ENCODE measurements at places on chromosomes 4 and X.

DNA sequence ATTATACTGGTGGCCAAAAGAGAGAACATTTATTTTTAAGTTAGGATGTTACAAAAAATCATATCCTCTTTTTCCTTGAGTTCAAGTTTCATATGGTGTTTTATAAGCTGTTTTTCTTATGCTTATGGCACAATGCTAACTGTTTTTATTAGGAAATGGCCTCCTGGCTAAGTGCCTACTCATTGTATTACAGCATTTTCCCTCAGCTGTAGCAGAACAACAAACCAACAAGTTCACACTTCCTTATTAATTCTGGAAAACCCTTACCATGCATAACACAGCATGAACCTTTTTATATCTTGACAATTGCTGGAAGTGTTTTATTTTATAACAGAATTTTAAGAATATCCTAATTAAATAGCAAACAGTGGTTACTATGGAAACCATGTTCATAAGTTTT lies 165.8 kb downstream of the GASK1B start:
- no peak for DNase-seq

- no peak for DNase-seq
Measured at GRCh38 chrX:78048052-78048451, 56.0 kb upstream of the PGK1 start.

- no peak for DNase-seq
Measured at GRCh38 chrX:100911731-100912130, 17.0 kb downstream of the XKRX start.

DNA sequence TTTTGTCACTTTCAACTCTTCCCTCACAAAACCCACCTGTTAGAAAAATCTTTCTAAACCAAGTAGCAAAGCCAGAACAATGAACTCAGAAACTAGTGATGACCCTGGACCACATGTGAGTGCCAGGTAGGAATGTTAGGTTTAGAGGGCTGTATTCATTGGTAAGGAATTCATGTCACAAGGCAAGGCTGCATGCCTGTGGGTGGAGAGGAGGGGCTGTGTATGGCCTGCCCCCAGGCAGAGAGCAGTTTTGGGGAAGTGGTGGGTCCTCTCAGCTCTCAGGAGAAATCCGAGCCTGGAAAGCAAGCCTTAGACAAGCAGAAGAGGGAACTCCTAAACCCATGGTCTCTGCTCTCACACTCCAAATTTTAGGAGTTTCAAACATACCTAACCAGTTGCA lies 2.4 kb downstream of the RNF175 start:
- DNase-seq: no peak

DNA sequence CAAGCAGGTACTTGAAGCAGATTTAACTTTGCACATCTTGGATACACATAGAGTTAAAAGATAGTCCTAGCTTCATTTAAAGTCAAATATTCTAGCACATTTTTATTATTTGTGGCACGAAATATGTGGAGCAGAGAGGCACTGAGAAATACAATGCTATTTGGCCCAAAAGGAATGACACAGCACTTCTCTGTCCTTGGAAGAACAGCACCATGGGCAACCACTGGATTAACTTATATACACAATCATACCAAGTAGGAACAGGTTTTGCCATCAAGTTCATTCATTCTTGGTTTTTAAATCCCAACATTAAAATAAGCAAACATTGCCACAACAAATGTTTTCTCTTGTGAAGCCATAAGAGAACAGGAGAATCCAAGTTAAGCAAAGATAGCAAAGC lies 924 bp upstream of the ENAM start:
- no peak for DNase-seq

DNA sequence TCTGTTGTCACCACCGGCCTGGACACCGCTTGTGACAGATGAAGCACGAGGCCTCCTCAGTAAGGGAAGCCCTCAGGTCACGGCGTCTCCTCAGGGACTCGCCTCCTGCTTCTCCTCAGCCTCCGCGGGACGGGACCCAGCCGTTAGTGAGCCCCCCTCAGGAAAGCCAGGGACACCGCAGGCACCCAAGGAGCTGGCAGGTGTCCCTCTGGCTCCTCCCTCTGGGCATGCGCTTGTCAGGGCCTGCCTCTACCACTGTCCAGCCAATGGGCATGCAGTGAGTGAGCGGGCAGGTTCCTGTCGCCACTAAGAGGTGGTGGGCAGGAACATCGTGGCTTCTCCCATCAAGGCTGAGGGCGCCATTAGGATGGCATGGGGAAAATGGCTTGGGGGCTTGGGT lies 23.5 kb upstream of the CT55 start:
- no peak for DNase-seq

GRCh38 chr4:24742335-24742734 lies 53.0 kb upstream of the SOD3 start:
- no peak for DNase-seq

- no peak for DNase-seq
Measured at GRCh38 chr4:181688432-181688831, 554.8 kb upstream of the TENM3 start.

DNA sequence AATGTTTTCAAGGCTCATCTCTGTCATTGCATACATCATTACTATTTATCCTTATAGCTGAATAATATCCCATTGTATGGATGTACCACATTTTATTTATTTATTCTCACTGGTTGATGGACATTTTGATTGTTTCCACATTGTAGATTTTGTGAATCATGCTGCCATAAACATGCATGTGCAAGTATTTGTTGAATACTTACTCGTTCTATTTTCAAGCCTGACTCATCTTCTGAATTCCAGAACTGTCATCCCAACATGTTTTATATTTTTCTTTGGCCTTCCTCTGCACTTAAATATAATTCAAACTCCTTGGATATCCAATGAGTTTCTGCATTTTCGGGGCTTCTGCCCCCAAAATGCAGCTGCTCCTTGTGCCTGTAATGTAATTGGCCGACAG lies 77.6 kb downstream of the MXRA5 start:
- DNase-seq: no peak

- no peak for DNase-seq
Measured at GRCh38 chrX:2283111-2283859, 217.5 kb downstream of the DHRSX start.

DNA sequence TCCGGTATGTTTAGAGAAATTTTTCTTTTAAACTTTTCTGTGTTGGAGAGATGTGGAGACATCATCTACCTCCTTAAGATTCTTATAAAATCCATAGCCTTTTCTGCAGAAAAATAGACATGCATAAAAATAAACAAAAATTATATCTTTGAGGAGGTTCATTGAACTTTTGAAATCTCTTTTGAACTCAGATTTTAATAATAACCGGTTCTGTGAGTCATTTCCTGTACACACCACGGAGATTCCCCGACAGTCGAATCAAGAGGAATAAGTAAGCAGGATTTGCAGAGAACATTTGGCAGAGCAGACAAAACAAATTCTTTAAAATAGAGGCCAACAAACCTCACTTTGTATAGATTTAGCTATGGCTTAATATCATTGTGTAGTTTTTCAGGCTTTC lies 918.7 kb upstream of the POU3F4 start:
- no peak for DNase-seq

GRCh38 chr4:87317527-87317926 lies 5.2 kb downstream of the HSD17B13 start:
- DNase-seq: no peak

- no peak for DNase-seq
Measured at GRCh38 chr4:119233191-119233590, 20.7 kb downstream of the USP53 start.

DNA sequence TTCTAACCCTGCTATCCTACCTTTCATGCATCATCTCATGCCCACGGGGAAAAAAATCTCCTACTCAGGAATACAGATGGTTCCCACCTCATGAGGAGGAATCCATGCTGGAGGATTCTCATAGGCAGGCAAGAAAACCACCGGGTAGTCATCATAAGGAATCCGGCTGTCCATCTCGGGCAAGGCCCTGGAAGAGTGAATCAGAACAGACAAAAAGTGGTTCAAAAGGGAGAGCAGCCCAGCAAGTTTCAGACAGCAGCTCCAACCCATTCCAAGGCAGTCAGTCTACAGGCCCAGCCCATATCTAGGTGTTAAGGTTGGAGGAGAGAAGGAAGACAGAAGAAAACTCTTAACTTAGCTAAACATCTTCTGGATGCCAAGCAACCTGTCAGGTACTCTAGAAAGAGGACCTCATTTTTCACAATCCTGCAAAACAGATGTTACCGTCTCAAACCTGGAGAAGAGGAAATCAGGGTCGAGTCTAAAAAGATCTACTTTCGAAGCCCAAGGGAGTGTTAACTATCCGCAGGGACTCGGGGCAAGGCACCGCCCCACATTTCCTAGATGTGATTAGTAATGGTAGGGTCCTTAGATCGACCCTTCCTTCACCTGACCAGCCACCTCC lies 447 bp downstream of the PDZD11 start:
- no peak for DNase-seq

GRCh38 chr4:114385195-114385985 lies 213.2 kb upstream of the UGT8 start:
- no peak for DNase-seq

- no peak for DNase-seq
Measured at GRCh38 chr4:70239884-70240591, 2.4 kb upstream of the CSN3 start.

GRCh38 chr4:146123231-146123630 lies 52.3 kb upstream of the LSM6 start:
- DNase-seq: no peak
